Cardiac fibroblast (primary cell): ENCODE measurements at places on chromosomes 1 and 21.

GRCh38 chr21:19992540-19992939 is 1005.7 kb upstream of the NCAM2 start:
- DNase-seq: no peak

DNA sequence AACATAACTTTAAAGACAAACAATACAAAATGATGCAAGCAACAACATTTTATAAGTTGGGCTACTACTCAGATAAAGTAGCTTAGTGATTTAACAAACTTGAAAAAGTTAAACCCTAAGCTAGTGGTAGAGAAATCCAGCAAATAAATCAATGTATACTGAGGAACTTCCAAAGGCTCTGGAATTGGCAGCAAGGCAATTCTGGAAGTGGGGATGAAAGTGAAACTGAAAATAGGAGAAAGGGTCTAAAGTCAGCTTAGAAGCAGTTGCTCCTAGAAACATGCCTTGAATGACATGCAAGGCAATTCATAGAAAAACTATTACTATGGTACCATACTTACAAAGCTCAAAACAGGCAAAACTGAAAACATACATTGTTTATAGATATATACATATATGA is 90.0 kb upstream of the CAMK1G start:
- no peak for DNase-seq

DNA sequence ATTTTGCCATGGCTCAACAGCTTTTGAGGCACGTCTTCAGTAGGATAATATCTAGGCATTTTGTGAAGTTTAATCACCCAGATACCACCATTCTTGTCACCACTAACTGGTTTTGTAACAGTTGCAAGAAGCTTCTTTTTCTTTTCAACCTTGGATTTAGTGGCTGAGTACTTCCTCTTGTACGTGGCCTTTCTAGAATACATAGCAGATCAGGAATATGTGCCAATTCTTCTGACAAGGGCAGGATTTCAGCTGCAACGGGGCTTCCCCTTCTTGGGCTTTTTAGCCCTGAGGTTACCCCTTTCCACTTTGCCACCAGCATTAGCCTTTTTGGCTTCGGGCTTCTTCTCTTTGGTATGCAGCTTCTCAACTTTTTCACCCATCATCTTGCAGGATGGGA is 79.3 kb upstream of the WARS2 start:
- DNase-seq: no peak

DNA sequence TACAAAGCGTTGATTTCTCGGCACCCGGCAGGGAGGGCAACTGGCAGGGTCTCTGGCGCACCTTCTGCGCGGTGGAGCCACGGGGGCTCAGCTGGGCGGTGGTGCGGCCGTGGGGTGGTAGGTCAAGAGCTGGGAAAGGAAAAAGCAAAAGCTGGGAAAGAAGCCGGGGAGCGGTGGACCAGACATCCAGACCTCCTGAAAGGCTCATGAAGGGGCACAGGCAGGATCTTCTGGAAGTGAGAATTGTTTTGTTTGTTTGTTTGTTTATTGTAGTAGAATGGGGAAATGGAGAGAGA is 7.2 kb upstream of the RNU1-1 start:
- no peak for DNase-seq

DNA sequence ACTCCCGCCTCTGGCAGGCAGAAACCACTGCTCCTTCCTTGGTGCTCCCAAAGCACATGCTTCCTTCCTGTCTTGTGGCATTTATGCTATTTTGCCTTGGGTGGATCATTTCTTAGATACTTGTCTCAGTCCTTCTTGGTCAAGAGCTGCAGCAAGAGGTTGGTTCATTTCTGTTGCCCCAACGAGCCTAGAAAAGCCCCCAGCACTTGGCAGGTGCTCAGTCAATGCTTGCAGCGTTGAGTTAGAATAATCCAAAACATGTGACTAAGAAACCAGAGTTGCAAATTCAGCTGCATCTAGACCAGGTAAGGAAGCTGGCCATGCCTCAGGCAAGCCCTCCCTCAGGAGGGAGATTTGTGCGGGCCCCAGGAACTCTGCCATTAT is 42.4 kb upstream of the TENT5C start:
- DNase-seq: no peak

DNA sequence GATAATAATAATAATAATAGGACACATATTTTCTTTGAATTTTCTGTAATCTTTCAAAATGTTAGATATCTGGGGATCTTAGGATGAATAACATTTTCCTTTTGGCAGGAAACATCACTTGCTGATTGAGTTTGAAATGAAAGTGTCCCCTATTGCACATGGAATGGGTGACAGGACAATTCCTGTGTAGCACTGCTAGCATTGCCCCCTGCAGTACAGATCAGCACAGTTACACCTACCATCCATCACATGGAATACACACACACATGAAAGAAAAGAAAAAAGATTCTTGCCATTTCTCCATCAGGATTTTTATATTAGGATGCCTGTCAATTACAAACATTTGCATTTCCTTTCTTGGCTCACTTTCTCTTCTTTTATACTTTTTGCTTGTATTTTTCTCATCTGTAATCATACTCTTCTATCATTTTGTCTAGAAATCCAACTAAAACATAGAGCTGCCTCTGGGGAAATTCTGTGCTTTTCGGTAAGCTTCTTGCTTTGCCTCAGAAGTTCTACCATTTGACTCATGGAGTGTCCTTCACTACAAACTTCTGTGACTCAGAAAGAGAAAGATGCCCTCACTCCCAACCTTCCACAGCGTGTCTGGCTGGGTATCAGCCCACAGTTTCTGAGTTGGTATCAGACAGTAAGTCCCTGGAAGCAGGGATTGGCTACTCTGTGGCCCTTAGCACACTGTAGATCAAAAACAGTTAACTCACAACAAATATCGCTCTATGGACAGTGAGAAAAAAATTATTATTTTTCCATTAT is 641.2 kb downstream of the PTPRC start:
- peak; percentile 78 for DNase-seq

GRCh38 chr1:197672347-197672746 is 102.9 kb downstream of the DENND1B start:
- no peak for DNase-seq
